ENCODE measurements at places on chromosomes 12 and 14. TPM values are rescaled to one million over a fixed set of nuclear protein-coding genes. Genes with fewer than 3 reads are reported as not detected.

Gene DCN
- not detected for total RNA-seq

Gene BEGAIN
- 0.58 TPM for total RNA-seq

Gene CDCA3
- total RNA-seq = 36.1 TPM

Gene GPATCH2L
- 73.3 TPM for total RNA-seq

Gene TXNDC16
- total RNA-seq = 25.0 TPM
